ENCODE measurements at places on chromosomes 16 and 17.
A peak's percentile ranks its signal among the peaks of the same experiment; 100 is the strongest.

DNA sequence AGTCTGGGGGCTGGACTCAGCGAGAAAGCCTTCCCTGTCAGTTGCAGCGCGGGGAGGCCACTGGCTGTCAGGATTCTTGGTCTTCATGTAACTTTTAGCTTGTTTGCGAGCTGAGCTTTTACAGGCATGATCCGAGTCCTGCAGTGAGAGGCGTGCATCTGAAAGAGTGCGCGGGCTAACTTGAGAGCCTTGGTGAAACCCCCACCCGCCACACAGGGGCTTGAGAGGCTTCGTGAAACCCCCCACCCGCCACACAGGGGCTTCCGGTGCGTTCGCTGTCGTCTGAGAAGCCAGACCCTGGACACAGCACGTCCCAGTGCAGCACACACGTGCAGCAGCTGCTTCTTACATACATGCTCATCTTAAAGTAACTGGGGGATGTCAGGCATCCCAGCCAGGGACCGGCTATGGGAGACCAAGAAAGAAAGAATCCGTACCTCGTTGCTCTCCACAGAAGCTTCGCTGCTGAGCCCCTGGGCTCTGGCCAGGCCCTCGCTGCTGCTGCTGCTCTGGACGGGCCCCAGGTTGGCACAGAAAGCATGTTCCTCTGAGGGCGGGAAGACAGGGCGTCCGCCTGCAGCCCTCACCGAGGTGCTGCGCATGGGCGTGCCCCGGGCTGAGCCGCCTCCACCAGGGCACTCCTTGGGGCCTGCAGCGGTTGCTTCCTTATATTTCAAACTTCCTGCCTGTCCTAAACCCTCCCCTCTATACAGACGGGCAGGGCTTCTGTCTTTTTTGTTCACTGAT, 7.8 kb downstream of the NUDT16L1 start:
- DNase-seq, result no peak

- no peak for DNase-seq
Observed at GRCh38 chr17:6170349-6170748, 100.2 kb downstream of the WSCD1 start.

DNA sequence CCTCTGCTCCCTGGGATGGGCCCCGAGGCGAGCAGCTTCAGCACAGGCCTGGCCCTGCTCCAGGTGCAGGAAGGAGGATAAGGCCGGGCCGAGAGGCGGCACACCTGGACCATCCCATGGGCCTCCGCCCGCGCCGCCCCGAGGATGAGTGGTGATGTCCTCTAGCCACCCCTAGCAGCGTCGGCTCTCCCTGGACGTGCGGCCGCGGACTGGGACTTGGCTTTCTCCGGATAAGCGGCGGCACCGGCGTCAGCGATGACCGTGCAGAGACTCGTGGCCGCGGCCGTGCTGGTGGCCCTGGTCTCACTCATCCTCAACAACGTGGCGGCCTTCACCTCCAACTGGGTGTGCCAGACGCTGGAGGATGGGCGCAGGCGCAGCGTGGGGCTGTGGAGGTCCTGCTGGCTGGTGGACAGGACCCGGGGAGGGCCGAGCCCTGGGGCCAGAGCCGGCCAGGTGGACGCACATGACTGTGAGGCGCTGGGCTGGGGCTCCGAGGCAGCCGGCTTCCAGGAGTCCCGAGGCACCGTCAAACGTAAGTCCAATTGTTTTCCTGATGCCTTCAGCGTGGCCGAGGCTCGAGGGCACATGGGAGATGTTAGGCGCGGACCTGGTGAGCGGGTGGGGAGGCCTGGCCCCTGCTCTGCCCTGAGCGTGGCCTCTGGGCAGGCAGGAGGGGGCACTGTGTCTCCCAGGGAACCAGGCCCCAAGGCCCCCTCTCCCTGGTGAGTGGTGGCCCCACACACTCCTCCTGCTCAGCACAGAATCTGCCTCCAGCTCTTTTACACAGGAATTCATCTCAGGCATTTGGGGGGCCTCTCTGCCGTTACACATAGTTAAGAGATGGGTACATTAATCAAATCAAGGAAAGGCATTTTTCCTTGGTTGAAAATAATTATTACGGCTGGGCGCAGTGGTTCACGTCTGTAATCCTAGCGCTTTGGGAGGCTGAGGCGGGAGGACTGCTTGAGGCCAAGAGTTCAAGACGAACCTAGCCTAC, 855 bp downstream of the TMEM204 start:
- no peak for DNase-seq

DNA sequence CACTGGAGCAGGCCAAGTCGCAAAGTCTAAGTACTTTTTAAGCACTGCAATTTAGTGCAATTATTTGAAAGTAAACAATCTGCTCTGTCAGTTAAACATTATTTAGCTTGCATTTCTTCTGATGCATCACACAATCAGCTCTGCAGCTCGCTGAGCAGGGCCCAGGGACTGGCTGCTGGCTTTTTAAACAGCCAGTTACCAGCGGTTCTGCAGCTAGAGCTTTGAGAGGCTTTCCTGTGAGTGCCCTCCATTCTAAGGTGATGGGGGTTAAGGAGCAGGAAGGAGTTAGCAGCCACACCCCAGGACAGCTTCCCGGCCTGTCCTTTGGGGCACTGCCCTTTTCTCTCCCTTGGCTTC, 154.3 kb downstream of the SALL1 start:
- DNase-seq, result no peak

DNA sequence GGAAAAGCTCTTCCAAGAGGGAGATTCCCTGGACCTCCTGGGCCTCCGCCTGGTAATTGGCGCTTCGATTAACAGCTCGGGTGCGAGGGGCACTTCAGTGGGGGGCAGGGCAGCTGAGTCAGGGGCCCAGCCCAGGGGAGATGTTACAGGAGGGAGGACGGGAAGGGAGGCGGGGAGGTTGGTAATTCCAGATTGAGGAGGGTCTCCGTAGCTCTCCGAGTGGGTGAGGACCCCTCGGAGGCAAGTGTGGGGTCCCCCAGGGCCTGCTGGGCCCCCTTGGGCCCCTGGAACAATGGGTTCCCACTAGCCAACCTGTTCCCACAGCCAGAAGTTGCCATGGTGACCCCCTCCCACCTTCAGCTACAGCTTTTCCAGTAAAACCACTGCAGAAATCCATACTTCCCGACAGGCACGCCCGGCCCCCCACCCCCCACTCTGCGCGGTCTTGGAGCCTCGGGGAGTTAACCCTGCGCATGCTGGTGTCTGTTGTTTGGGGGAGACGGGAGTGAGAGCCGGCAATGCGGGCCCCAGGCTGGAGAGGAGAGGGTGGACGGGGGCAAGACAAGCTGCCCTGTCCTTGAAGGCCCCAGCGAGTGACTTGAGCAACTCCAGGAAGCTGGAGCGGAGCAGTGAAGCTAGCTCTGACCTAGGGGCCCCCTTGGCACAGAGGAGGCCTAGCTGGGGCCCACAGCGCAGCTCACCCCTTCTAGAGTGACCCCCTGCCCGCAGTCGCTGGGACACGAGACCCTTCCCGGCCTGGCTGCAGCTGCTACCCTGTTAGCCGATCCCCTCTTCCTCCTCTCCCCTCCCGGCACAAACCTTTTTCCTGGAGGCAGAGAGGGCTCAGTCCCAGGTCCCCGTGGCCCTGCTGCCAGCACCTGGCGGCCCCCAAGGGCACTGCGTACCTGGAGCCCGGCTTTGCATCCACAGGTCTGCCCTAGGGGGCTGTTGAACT, 37.8 kb downstream of the TMEM235 start:
- peak; percentile 39 for DNase-seq

- no peak for DNase-seq
Observed at GRCh38 chr16:60013076-60013475, 1279.0 kb upstream of the GOT2 start.

DNA sequence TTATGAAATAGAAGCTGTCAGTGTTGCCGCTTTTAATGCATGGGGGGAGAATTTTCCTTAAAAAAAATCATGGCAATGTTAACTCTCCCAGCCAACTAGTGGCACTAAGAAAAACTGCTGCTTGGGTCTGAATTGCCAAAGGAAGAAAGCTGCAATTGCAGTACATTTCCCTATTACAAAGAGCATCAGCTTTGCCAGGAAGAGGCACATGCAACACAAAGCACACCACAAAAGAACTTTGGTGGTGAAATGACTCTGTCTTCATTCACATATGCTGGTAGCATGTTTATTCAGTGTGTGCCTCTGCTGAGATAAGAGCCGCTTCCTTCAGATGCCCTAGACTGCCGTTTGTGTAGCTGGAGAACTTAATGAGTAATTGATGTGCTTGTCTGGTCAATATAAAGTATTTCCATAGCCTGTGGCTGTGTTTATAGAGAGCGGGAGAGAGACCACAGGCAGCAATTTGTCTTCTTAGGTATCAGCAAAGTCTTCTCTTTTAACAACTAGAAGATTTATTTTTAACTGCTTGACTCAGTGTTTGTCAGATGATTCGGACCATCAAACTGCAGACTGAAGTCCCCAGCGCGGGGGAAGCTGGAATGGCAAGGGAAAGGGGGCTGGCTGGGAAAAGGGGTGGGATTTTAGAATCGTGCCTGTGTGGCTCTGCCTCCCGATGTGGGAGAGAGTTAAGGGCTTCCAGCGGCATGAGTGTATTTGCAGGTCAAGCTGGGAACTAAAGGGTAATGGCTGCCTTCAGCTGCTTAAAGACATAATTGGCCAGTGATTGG, 115.1 kb downstream of the MRTFB start:
- DNase-seq, result peak; percentile 90

DNA sequence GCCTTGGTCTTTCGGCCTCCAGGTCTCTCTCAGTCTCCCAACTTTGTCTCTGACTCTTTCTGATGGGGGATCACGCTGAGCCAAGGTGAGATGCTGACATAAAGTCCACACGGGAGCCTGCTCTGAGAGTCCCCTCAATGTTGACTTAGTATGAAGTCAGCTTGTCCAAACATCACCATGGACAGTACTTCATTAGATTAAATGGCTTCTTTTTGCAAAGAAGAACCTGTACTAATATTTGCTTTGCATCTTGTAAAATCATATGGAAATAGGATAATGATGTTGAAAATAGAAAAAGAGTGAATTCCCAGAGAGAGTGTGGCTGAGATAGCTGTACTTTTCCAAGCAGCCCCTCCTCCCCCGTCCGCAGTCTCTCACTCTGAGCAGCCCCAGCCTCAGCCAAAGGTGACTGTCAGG, 56.7 kb upstream of the SIAH1 start:
- no peak for DNase-seq

DNA sequence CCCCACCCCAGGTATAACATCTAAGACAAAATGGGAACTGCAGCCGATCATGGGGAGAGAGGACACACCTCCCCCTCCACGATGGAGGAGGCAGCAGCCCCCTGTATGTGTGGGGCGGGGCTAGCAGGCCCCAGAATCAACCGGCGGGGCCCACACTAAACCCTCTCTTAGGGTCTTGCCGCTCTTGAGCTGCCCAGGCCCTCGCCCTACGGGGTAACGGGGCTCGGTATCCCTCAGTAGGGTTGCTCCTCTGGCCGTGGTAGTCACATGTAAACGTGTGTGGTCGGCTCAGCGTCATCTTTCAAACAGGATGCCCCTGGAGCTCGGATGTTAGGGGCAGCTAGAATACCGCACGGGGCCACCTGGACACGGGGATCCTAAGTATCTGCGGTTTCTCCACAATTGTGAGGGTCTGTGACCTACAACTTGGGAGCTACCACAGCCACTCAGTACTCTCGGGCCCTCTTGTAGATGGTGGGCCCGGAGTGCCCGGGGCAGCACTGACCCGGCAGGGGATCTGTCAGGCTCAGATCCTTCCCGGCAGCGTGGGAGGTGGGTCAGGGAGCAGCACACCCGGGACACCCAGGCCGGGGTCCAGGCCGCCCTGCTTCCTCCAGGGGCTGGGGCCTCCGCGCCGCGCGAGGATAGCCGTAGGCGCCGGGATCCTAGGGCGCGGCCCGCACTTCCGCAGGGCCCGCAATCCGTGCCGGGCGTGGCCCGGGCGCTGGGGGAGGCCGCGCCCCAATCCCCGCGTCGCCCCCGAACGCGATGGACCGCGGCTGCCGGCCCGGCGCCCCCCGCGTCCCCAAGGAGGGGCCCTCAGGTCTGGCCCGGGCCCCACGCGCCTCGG, 781 bp downstream of the ARHGDIA start:
- DNase-seq, result no peak

GRCh38 chr17:44079877-44080821, 9.6 kb downstream of the G6PC3 start:
- no peak for DNase-seq

DNA sequence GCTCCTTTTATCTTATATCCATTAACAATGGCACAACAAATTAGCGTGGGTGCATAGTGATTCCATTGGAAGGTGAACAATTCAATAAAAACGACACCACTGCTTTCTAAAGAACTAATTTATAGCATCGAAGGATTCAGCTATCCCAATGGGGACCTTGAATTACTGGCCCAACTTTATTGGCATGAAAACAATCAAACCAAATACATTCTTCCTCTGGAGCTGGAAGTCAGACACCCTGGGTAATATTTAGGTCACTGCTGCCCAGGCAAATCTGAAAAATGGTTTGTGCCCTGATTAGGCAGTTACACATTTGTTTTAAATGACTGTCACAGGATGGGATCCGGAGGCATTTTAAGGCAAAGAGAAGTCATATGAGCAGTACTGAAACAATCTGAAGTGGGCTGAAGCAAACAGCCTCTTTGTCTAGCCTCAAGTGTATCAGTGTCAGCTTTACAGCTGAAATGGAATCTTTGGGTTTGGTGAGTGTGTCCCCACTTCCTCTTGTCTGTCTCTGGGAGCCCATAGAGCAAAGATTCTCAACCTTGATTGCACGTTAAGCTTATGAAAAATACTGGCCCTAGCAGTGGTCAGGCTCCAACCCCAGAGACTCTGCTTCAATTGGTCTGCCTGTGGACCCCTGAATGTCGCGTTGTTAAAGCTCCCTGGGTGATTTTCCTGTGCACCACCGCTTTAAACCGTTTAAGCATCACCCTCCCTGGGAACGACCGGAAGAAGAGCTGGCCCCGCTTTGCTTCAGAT, 30.3 kb downstream of the CDK5R1 start:
- DNase-seq, result no peak

DNA sequence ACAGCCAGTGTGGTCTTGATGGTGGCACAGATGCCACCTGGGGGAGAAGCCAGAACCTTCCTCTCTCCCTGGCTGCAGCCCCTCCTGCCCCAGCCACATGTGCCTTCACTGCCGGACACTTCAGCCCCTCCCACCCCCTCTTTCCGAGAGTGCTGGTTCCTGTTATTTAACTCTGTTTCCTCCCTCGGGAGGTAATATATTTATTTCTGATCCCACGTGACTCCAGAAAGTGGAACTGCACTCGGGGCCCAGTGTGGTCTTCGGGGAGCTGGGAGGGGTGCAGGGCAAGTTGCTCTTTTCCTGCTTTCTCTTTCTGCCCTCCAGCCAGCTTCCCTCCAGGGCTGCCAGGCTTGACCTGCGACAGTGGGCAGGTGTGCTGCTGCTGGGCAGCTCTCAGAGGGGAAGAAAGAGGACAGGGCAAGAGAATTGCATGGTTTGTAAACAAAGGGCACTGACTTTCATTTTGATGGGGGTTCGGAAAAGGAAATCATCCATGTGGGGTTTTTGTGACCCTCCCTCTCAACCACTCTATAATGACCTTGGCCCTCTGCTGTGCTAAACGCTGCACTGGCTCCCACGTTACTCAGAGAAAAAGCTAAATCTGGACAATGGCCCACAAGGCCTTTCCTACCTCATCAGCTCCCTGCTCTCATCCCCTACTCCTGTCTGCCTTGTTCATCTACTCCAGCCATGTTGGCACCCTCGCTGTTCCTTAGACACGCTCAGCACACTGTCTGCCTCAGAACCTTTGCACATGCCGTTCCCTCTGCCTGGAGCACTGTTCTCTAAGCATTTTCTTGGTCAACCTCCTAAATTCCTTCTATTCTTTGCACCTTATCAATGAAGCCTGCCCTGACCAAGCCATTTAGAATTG, 8.2 kb upstream of the CIITA start:
- DNase-seq, result no peak
